ENCODE measurements at places on chromosomes 5 and 9. TPM values are rescaled to one million over a fixed set of nuclear protein-coding genes. Genes with fewer than 3 reads are reported as not detected.

DNA sequence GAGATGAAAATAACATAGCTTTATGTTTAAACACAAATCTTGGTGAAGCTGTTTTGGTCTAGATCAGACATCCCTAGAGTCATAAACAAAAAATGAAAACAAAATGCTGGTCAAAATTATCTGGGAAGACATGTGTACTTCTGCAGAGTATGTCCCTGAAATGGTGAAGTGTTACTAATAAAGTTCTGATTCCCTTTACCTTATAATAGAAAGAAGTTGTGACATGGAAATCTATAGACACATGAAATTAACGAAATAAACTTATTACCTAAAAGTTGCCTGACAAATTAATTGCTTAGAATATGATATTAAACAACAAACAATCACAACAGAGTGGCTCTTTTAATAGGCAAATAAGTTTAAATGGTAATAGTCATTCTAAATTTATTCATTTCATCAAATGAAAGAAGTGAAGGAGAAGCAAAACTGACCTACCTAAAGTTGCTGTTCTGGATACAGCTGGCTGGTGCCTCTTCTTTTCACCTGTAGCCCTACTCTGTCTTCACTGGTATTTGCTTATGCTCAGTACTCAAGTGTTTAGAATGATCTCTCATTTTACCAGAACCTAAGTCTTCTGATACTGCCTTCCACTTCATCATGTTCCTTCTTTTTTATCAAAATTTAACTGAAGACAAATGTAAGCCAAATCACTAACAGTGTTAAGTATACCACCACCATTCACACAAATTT lies 38.8 kb downstream of the FNIP1 start:
- no peak for DNase-seq

DNA sequence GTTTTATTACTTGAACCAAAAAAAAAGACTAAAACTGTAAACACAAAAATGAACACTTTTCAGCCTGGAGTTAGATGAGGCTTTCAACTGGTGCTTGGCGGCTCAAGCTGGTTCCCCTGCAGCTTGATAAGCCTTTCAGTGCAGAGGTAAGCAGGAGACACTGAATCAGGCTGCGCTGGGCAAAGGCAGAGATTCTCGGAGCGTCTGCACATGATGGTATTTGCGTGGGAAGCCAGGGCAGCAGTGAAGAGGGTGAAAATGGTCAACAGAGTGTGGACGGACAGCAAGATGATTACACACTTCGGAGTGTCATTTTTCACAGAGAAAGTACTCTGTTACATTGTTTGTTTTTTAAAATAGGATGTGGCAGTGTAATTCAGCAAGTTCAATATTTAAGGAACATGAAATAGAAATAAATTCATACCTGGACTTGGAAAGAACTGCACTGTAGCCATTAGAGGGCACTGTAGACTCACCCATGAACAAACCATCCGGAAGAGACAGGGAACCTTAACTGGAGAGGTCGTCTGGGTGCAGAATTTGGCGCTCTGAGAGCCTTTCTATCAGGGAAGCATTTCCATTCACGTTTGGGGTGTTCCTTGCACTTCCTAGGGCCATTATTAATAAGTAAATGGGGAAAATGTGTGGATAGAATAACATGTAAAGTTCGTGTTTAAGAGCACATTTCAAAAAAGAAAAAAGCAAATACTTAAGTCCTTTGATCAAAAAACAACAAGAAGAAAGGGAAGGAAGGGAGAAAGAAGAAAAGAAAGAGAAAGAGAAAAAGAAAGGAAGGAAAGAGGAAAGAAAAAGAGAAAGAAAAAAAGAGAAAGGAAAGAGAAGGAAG lies 69.8 kb downstream of the ICE1 start:
- DNase-seq, result no peak

- DNase-seq, result no peak
These were observed 168.3 kb upstream of the DMAC1 start for GRCh38 chr9:7967851-7968250.

TPM2 gene
- 41.5 TPM for total RNA-seq

- no peak for DNase-seq
These were observed 297.1 kb downstream of the KCTD16 start for GRCh38 chr5:144467792-144468191.

EXOSC2 gene
- total RNA-seq, result 59.9 TPM

DNA sequence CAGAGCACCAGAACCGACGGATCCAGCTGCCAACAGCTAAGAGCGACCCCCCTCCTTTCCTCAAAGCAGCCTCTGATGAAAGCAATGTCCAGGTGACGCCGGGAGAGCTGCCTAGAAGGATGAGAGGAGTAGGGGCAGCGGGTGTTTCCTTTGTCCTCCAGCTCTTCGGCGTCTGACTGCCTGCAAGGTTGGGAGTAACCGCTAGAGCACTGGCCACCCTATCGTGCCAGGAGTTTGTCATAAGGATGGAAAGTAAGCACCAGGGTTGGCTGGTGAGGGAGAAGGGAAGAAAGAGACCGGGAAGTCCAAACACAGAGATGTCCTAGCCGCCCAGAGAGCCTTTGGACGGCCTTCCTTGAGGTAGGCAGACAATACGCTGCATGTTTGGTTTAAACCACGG lies 10.8 kb downstream of the MRPL36 start:
- DNase-seq, result no peak

- no peak for DNase-seq
These were observed at the start of gene FRMD3 for GRCh38 chr9:83538172-83538889. FRMD3 (minus strand) TSS chr9:83538401; CDS start chr9:83538231, 170 bp downstream.

- no peak for DNase-seq
These were observed 25.3 kb downstream of the GGTA1 start for GRCh38 chr9:121474231-121474947.

DNA sequence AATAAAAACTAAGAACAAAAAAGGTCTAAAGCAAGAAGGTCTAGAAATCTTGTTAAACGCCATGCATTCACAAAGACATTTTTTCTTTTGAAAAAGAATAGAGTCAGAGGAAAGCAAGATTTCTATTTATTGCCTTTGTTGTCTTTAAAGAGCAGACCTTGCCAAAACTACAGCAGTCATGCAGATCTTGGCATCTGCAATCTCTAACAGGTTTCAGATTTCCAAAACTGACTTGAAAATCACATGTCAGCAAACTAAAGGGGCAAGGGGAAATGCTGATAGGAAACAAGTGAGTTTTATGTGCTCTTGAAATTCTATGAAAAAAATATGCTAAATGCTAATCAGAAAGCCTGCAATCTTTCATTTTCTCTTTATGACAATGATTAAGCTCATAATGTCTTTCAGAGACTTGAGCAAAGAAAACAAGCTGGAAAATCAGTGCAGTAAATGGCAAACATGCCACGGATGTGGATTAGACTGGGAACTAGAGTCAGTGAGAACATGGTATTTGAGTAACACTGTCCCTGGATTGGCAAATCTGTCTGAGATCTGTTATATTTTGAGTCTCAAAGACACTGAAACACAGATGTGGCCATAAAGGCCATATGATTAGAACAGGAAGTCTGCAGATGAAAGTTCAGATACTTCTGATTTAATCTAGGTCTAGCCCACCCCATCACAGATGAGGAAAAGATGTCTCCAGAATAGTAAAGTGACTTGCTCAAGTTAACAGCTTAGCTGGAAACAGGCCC lies 361.4 kb upstream of the RPS23 start:
- no peak for DNase-seq

DNA sequence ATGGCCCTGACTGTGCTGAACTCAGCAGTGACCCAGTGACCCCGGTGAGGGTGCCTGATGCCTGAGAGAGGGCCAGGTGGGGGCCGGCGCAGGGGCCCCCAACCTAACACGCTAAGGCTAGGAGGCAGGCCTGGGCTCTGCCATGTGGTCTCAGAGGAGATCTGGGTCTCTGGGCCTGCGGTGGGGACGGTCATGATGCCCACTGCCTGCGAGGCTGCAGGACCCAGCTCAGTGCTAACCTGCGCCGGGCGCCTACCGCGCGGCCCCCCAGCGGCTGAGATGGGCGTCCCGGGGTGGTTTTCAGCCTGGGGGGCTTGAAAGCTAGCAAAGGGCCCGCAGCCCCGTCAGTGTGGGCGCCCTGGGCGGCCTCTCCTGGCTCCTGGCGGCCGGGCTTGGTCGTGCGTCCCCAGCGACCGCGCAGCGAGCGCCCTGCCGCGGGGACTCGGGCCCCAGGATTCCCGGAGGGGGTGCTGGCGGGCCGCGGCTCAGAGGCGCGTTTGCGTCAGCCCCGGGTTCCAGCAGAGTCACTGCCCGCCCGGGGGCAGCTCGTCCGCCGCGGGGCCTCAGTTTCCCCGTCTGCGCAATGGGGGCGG lies 2.5 kb downstream of the EGFL7 start:
- peak; percentile 48 for DNase-seq

SPAAR gene
- total RNA-seq, result not detected

DNA sequence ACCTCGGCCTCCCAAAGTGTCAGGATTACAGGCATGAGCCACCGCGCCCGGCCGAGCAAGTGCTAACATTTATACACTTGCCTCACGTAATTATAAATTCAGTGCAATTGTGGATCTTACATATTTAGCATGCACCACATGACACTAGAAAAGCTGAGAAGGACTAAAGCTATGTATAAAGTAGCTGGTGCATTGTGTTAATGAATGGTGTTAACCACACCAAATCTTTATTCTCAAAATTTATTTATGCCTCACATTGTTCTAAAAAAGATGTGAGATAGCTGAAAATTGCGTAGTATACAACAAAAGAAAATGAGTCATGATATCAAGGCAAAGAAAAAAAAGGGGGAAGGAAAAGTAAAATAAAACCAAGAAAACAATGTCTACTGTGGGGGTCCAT lies 54.8 kb downstream of the GDA start:
- no peak for DNase-seq

DNA sequence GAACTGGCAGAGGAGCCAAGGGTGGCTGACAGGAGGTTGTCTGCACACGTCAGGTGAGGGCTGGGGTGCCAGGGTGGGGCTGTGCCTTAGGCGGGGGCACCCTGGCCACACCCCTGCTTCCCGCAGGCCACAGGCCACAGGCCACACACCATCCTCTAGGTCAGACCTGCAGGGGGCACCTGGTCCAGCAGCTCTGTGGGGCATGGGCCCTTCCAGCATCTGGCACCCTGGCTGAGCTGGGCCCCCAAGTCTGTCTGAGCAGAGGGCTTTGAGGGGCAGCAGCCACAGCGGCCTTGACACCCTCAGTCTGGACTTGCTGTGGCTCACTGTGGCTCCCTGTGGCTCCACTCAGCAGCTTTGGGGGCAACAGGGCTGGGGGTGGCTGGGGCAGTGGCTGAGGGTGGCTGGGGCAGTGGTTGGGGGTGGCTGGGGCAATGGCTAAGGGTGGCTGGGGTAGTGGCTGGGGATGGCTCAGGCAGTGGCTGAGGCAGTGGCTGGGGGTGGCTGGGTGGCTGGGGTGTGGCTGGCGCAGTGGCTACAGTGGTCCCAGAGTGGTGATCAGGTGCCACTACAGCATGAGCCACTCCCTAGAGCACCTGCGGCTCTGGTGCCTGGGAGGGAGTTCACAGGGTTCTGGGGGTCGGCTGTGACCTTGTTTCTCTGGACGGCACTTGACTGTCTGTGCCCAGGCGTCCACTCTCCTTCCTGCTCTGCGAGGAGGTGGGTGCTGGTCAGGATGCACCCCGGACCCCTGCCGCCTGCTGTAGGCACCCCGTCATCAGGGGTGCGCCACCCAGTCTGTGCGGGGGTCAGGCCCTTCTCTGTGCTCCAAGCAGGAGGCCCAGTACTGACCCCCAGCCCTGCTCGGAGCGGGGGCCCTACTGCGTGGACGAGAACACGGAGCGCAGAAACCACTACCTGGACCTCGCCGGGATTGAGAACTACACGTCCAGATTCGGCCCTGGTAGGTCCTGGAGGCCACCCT lies 27.1 kb downstream of the NKD2 start:
- no peak for DNase-seq

GLDC gene
- total RNA-seq, result not detected

ADAMTS6 gene
- total RNA-seq, result 4.0 TPM

- no peak for DNase-seq
These were observed 122.3 kb downstream of the GNAQ start for GRCh38 chr9:77909306-77909705.

AGTPBP1 gene
- 58.4 TPM for total RNA-seq

DNA sequence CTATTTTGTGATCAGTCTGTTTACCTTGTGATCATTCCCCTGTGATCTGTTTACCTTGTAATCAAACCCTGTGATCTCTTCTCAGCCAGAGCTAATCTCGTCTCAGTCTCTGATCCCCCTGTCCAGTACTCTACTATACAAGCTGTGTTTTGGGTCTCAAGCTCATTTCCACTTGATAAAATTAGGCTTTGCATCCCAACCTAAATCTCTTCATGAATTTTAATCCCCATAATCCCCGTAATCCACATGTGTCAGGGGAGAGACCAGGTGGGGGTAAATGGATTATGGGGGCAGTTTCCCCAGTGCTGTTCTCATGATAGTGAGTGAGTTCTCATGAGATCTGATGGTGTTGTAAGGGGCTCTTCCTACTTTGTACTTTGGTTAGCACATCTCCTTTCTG lies 157.2 kb downstream of the PRR16 start:
- DNase-seq, result no peak

- no peak for DNase-seq
These were observed 65.3 kb downstream of the CSNK1A1 start for GRCh38 chr5:149485655-149486615.

- DNase-seq, result no peak
These were observed 9.5 kb downstream of the SIL1 start for GRCh38 chr5:139188558-139189270.

GRCh38 chr9:32426278-32426939 lies 42.0 kb downstream of the ACO1 start:
- no peak for DNase-seq

GRCh38 chr9:76756268-76756640 lies 8.0 kb upstream of the PCA3 start:
- no peak for DNase-seq

GRCh38 chr5:172418862-172419814 lies 35.2 kb downstream of the SH3PXD2B start:
- DNase-seq, result no peak

DNA sequence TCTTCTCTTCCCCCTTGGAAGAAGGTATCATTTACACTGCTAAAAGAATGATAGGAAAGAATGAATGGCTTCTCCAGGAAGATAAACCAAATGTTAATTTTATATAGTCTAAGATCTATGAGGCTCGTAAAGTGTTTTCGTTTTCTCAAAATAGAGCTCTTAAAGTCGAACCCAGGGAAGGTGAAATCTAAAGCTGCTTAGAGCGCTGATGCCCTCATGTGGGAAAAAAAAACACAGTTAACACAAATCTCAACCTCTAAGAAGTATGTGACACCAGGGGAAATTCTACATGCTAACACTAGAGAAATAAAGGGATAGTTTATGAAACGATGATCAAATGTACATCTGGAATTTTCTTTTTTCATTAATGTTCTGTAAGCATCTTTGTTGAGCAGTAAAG lies 257.9 kb downstream of the RASEF start:
- DNase-seq, result no peak
